ENCODE measurements at places on chromosomes 13 and 19.

DNA sequence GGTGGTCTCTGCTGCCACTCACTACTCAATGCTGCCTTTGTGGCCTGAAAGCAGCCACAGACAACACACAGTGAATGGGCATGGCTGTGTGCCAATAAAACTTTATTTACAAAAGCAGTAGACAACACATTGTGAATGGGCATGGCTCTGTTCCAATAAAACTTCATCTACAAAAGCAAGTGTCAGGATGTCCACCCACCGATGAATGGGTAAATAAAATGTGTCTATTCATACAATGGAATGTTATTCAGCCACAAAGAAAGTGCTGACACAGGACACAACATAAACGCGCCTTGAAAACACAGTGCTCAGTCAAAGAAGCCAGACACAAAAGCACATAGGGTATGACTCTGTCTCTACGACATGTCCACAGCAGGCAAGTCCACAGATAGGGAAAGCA is 20.1 kb downstream of the ZSCAN5A start:
- no peak for DNase-seq

DNA sequence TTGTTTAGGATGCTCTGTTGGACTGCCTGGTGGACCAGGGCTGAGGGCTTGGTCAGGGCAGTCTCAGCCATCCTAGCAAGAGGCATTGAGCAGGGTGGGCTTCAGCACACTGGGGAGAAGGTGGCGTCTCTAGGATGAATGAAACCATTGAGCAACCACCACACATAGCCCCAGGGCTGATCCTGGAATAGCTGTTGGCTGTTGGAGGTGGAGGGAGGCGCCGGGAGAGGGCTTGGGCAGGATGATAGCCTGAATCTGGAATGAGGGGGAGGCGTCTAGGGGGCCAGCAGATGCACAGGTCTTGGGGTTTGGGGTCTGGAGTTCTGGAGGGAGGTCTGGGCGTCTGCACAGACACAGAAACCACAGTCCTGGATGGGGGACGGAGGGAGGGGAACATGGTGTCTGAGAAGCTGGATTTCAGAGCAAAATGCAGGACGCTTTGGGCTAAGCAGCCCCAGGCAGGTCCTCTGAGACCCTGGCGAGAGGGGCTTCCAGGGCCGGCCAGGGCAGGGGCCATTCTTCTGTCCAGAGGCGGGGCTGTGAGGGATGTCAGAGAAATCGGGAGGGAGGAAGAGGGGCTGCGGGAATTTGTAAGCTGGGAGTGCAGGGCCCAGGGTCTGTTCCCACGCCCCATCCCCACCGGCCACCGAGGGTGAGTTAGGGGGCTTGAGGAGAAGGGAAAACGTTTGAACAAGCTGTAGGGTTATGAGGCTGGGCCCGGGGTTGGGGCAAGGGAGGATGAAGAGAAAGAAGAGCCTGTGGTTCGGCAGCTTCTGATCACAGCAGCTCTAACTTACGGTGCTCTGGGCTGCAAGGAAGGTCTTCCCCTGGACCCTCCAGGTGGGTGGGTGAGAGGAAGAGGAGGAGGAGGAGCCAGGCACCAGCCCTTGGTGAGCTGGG is 5.2 kb downstream of the TRAPPC5 start:
- DNase-seq: no peak

- DNase-seq: no peak
Observed at GRCh38 chr19:4529924-4530522, 5.0 kb downstream of the PLIN5 start.

- no peak for DNase-seq
Observed at GRCh38 chr13:77397636-77398035, 70.7 kb upstream of the MYCBP2 start.

DNA sequence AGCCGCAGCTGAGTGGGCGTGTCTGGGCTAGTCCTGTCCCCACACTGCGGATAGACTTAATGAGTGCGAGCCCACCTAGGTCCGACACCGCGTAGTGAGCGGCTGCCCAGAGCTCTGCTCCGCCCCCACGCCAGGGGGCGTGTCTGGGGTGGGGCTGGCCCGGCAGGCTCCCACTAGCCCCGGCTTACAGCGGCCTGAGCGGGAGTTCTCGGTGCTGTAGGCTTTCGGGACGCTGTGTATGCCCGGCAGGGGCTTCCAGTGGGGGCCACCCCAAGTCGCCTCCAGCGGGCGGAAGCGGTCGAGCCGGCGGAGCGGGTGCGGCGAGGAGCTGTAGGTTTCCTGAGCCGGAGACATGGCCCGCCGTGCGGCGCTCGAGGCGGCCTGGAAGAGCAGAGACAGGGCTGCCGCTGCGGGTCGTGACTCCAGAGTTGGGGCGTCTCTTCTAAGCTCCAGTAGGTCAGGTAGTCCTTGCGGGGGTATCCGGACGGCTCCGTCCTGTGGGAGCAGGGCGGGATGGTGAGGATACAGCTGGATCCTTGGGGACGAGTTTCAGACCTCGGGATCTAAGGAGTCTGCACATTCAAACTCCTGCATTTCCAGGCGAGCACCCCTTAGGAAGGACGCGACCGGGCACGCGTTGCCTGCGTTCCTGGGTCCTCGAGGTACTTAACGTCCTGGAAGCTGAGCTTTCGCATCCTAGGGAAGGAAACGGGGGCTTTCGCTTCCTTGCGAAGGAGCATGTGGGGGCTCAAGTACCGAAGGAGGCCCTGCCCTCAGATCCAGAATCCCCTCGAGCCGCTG is 1.2 kb downstream of the CGB7 start:
- peak; percentile 43 for DNase-seq

DNA sequence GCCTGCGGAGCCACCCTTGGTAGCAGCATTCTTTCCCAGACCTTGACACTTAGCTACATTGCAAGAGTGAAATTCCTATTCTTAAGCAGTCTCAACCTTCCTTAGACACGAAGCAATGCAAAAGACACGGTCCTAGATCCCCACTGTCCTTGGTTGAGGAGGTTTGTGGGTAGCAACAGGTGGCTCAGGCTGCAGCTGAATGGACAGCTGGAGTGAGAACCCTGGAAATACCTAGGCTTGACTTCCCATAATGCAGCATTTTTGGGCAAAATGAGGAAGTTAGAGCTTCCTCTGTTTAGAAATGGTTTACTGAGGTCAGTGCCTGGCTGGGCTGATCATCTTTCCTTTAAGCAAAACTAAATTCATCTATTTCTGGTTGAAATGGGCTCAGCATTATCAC is 296.6 kb downstream of the RFC3 start:
- DNase-seq: no peak

- DNase-seq: no peak
Observed at GRCh38 chr19:2863816-2864215, 3.3 kb upstream of the ZNF556 start.

DNA sequence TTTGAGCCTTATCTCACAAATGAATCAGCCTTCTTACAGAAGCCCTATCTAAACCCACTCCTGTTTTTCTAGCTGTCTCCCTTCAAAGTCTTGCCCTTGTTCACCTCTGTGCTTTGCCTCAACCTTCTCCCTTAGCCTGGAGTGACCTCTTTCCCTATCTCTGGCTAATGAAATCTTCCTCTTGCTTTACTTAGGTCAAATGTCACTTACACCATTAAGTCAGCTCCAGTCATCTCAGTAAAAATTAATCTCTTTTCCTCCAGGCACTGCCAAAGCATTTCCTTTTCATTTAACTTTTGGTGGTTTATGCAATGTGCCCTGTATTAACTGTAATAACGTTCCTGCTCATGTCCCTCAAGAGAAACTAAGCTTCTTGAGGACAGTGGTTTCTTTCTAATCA is 596.5 kb upstream of the MIR17HG start:
- DNase-seq: no peak

All from activated CD4-positive, alpha-beta T cell treated with anti-CD3 and anti-CD28 coated beads, Interleukin-2, amount 50 U/mL, for 1 hour (primary cell).